ENCODE measurements at places on chromosomes 7 and 10.

GRCh38 chr7:50450590-50451032 is 461 bp upstream of the FIGNL1 start:
- no peak for DNase-seq

- no peak for DNase-seq
Measured at GRCh38 chr7:152341039-152341913, 94.5 kb downstream of the KMT2C start.

DNA sequence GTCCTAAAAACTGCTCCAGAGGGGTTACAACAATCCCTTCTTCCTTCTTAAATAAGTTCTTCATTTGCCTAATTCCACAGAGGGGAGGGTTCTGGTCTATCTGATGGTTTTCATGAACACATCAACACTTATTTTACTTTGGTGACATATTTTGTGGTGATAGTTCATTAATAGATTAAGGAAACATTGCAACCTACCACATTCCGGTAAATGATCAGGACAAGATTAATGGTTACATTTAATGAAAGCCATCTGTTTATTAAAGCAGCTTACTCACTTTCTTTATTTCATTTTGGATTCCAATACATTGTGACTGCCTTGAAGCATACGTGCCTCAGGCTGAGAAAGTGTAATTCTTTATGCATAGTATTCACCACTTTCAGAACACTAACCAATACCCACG is 101.0 kb downstream of the SKIDA1 start:
- DNase-seq: no peak

- DNase-seq: no peak
Measured at GRCh38 chr10:68795886-68796532, 31.3 kb upstream of the STOX1 start.

- no peak for DNase-seq
Measured at GRCh38 chr10:72044417-72045041, 43.8 kb downstream of the SPOCK2 start.

DNA sequence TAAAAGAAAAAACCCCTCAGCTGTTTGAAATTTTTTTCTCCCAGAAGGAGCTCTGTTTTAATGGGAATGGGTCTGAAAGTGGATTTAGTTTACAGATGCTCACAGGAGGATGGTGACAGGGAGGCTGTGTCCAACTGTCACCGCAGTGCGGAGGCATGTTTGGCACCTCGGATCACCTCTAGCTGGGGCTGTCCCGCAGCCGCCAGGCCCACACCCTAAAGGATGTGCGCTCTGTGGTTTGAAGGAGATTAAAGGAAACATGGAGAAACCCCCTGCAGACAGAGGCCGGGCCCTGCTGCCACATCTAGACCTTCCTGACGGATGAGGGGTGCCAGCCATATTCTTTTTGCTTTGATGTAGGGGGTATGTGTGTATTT is 160.6 kb downstream of the DNAJB6 start:
- no peak for DNase-seq

GRCh38 chr10:26647602-26648244 is 49.8 kb upstream of the PDSS1 start:
- DNase-seq: no peak

DNA sequence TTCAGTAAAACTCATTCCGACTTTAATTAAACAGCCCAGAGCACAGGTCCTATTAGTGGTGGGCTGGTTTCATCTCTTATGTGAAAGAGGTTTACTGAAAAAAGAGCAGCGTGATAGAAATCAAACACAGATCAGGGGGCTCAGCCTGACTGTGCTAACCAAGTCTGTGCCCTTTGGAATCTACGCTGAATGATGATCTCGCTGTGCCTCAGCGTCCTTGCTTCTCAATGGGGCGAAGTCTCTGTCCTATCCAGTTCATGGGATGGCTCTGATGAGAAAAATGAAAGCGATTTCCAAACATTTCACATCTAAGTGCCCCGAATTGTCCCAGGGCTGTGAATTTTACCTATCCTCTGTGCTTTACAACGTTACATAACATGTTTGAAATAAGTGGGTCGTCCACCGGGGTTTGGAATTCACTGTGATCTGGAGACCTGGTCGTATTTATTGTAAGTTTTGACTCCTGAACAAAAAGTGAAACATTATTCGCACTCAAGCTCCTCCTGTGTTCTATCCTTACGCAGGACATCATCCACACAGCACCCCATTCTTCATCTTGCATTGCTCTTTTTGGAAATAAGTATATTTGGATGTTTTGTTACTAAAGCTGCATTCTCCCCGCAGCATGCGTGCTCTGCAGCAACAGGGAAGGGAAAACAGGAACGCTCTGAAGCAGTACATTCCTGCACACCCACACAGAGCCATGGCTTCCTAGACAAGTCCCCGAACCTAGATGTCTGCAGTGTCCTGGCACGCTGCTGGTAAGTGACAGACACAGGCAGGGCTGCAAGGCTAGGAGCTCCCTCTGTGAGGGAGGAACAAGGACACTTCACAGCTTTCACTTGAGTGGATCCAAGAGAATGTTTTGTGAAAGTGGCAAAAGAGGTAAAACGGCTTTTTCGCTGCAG is 83.5 kb downstream of the SLC37A3 start:
- no peak for DNase-seq

- DNase-seq: no peak
Measured at GRCh38 chr7:141706239-141707064, 1.7 kb upstream of the WEE2 start.

DNA sequence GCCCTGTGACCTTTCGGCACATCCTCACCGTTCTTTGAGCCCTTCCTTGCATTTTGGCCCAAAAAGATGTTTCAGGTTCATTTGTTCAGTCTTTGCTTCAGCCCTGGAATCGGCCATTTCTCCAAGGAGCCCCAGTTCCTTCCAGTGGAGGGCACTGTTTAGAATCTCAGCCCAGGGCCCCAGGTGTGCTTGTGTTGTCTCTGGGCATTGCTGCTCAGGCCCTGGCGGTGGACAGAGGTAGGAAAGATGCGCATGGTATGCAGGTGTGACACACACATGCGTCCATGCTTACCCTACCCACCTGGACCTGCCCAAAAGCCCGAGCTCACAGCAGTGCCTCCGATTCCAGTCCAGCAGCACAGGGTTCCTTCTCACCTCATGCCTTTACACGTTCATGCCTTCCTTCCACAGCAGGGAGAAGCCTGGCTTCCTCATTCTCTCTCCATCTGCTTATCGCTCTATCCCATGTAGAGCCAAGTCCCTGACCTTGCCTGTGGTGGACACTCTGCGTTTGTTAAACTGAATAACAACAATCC is 70.6 kb downstream of the LHPP start:
- no peak for DNase-seq
